Mesenchymal stem cell (in vitro differentiated cells and primary cell): ENCODE measurements at places on chromosomes 2 and 18.
A peak's percentile ranks its signal among the peaks of the same experiment; 100 is the strongest.

DNA sequence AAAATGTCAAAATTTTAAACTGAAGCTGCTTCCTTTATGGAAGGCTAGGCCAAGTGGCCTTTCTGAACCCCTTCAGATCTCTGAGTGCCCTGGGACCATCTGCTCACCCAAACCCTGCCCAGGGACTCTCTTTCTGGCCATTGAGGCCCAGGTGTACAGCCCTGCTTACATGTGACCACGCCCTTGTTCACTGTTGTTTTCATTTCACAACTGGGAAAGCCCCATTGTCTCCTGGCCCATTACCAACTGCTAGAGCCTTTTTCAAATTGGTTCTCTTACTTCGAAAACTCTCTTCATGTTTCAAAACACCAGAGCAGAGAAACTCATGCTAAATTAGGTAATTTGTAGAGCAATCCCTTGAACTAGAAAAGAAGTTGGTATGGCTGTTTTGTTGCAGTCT lies 219.5 kb upstream of the TANK start:
- DNase-seq: no peak

GRCh38 chr18:68301441-68301840 lies 413.5 kb downstream of the TMX3 start:
- peak; percentile 5 for DNase-seq

GRCh38 chr18:8402237-8402636 lies 207.0 kb upstream of the RAB12 start:
- no peak for DNase-seq

DNA sequence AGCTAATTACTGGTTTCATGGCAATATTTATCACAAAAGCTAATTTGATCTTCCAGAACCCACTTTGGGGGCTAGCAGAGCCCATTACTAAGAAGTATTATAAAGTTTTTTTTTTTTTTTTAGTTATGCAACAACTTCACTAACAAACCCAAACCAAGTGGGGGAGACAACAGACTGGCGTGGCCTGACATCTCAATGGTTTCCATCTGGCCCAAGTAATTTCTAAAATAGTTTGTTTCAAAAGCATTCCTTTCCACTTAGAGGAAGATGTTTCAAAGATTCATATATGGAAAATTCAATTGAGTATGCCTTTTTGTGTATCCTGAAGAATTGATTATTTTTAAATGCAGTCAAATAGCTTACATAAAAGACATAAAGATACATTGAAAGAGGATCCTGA lies 367.1 kb downstream of the HRH4 start:
- DNase-seq: no peak

- peak; percentile 11 for DNase-seq
These were observed 40.7 kb downstream of the CTDP1 start for GRCh38 chr18:79720359-79720733.

DNA sequence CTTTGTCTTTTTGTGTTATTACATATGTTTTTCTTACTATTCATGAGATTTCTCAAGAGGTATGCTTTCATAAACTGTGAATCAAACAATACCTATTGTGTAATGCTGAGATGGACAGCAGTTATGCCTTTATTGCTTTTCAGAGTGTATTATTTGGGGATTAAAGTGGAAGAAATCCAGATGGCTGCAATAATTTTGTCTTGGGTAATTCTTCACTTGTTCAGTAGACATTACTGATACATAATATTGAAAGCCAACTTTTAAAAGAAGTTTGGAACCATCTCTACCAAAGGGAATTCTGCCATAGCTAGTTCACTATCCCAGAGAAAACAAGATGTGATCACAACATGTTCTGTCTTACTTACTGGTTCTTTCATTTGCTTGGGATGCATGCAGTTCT lies 253.4 kb upstream of the ZSWIM2 start:
- no peak for DNase-seq

DNA sequence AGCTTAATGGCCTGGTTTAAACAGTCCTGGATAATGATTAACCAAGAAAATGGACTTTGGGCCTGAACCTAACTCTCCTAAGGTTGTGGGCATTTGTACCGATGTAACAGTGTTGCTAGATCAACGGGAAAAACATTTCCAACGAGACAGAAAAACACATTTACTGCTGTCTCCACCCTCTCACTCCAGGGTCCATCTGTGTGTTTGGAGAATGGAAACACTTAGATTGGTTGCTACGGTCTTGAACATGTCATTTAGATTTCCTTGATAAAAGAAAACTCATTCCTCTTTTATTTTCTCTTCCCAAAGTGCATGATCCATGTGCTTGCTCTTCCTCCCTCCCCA lies 88.0 kb downstream of the SOCS6 start:
- peak; percentile 28 for DNase-seq

DNA sequence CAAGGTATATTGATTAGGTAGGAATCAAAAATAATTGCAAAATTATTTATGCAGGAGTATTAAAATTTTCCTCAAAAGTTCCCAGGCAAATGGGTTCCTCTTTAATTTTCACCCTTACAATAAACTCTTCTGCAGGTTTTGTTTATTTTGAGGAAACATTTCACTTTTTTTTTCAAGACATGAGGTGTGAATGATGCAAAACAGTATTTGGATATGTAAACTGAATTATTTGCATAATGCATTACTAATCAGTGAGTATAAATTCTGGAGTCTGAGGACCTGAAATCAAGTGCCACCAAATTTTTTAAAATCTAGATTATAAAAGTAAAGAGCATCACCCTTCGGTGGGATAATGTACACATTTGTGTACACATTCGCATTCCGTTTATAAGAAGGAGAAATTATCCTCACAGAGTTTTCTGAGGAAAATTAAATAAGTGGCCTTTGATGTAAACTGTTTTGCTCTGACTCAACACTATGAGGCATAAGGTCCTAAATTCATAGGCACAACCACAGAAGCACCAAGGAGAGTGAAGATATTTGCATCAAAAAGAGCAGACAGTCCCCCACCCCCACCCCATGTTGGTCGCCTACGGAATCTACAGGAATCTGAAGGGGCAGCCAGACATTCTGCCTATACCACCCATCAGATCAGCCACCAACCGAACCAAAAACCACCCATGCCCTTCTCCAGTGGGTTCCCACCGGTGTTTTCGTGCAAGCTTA lies 33.1 kb downstream of the BCL11A start:
- no peak for DNase-seq

DNA sequence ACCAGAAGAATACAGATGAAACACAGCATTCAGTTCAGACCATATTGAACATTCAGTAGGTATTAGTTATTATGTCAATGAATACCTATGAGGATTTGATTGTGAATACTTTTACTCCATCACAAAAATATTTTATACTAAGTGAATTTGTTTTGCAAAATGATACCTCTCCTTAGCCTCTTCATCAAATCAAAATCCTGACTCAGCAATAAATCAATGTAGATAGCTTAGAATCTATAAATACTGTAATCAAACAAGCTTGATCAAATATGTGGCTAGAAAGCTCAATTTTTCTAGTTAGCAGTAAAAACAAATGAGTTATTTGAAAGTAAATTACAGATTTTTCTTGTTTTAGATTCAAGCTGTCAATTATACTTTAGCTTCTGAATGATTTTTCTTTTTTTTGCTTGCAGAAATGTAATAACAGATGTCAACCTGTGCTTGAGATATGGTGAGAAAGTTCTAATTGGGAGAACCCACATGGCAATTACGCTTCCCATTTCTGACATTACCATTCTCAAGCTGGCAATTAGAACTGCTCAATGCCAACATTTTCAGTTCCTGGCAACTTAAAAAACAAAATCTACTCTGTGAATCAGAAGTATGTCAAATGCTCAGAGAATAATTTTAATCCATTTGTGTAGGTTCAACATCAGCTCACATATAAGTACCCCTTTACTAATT lies 109.6 kb downstream of the PRELID3A start:
- no peak for DNase-seq

GRCh38 chr2:18273205-18273604 lies 287.2 kb downstream of the RDH14 start:
- DNase-seq: no peak

GRCh38 chr2:106314444-106314843 lies 120.3 kb upstream of the UXS1 start:
- no peak for DNase-seq

DNA sequence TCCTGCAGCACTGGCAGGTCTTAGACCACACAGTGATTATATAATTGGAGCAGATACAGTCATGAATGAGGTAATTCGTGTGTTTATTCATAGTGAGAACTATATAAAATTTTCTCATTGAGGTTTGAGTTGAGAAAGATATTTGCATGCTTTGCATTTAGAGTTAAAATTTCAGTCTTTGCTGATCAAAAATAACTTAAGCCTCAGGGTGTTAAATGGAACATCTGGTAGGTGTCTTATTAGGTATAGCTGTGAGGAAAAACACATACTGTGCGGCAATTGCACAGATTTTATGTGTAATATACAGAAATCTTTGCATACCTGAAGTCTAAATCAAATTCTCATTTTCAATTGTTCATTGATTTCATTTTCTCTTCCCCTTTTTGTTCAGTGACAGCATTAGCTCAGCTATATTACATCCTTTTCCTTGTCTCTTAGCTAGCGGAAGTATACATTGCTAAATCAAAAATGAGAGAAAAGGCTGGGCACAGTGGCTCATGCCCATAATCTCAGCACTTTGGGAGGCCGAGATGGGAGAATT lies 21.2 kb downstream of the GORASP2 start:
- no peak for DNase-seq

DNA sequence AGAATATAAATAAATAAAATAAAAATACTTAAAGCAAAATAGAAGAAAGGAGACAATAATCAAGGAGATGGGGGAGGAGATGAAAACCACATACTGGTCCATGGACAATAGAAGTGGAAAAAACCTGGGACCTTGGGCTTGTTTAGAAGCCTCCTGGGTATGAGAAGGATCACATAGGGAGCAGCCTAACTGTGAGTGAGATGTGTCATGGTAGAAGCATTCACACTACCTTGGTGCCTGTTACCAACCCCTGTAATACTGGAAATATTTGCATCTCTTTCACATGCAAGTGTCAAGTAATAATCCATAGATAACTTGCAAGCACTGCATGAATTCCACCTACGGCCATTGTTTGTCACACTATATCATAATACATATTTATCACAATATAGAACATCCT lies 23.2 kb upstream of the RNF103 start:
- DNase-seq: no peak

- no peak for DNase-seq
These were observed 203.3 kb downstream of the PTGR3 start for GRCh38 chr18:75005626-75006025.

GRCh38 chr18:54191352-54191751 lies 33.1 kb downstream of the MBD2 start:
- no peak for DNase-seq

GRCh38 chr2:65367524-65367923 lies 64.9 kb downstream of the SPRED2 start:
- DNase-seq: peak; percentile 96

DNA sequence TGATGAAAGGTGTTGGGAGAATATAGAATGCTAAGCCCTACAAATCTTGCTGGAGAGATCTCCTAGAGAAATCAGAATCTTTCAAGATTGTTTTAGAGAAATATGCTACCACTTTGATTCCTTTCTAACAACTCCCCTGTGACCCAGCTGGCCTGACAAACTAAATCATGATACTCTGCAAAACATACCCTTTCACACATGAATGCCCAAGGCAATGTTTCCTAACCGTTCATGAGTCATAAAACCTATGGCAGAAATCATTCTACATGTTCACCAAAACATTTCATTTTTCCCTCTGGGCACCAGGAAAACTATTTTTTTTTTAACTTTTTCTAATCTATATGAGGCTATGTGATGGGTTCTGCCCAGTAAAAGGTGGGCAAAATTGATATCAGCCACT lies 77.8 kb upstream of the SETBP1 start:
- peak; percentile 64 for DNase-seq

- DNase-seq: no peak
These were observed 128.4 kb downstream of the TTC27 start for GRCh38 chr2:32756074-32756727.

GRCh38 chr2:121502781-121503180 lies 27.9 kb upstream of the RNU4ATAC start:
- no peak for DNase-seq

GRCh38 chr2:96970910-96971309 lies 15.5 kb downstream of the FAM178B start:
- no peak for DNase-seq

DNA sequence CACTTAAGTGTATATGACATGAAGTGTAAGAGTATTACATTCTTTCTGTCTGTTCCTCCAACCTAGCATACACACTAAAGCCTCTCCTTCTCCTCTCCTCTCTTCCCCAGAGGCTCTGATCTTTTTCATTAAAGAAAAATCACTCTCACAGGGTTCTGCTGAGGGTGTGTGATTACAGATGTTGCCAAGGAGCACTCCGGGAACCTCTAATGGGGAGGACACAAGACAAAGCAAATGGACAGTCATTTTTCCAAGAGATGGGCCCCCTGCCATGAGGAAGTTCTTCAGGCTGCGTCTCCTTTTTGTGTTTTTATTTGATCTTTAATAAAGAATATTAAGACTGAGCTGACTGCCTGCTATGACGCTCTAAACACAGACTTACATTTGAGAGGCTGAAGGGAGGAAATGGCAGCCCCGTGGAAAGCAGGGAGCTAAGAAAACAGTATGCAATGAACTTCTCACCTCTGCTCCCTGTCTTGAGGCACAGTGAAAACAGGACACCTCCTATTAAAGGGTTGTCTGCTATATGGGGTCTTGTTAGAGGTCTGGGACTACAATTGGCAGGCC lies 578.1 kb downstream of the PIK3C3 start:
- DNase-seq: no peak

- DNase-seq: no peak
These were observed 158.9 kb upstream of the SLC14A2 start for GRCh38 chr18:45456090-45457021.

DNA sequence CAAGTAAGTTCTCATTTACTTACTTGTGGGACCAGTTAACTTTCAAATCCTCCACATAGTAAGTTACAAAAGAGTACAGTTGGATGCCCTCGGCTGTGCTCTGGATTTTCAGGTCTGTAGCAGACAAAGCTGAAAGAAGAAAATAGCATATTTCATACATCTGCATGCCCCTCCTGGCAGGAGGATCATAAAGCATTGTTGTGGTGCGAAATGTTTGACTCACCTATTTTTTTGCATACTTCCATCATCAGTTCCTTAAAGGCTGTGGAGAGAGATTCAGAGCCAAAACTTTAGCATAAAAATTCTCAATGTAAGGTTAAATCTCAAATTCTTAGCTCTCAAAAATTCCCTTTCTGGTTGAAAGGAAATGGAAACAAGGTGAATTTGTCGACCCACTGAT lies 70.8 kb upstream of the LPIN2 start:
- no peak for DNase-seq

DNA sequence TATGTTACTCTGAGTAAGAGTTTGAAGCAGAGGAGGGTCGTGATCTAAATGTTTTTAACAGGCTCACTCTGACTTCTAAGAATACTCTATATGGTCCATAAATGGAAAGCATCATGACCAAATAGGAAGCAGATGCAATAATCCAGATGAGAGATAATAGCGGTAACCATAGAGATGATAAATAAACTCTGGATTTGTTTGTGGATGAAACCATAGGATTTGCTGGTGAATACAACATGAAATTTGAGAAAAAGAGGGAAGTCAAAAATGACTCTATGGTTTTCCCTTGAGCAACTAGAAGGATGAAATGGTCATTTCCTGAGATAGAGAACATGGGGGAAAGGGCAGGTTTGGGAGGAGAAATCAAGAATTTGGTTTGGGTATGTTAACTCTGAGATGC lies 3.9 kb downstream of the HEATR5B start:
- DNase-seq: peak; percentile 57

GRCh38 chr2:206981739-206982340 lies 42.5 kb downstream of the CPO start:
- DNase-seq: peak; percentile 79
